ENCODE measurements at places on chromosomes 13 and 19. TPM values are rescaled to one million over a fixed set of nuclear protein-coding genes. Genes with fewer than 3 reads are reported as not detected.

DNA sequence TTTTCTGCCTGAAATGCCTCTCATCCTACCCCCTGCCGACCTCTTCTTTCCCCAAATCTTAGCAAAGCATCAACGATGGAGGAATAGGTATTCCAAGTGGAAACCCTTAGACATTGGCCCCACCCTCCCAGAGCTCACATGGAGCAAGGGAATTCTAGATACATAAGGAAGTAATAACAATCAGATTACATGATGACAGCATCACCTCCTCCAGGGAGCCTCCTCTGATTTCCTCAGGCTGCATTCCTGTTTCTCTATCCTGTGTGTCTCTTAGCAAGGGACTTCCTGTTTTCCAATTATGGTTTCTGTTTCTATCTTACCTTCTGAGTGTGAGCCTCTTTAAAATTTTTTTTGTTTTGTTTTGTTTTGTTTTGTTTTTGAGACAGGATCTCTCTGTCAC is 246.6 kb downstream of the TSHZ3 start:
- H3K27ac ChIP-seq: no peak overlapping the region
- no peak overlapping the region for H3K4me3 ChIP-seq
- H3K4me1 ChIP-seq: no peaks in the 10 kb centered on the region
- DNase-seq: no peak

DNA sequence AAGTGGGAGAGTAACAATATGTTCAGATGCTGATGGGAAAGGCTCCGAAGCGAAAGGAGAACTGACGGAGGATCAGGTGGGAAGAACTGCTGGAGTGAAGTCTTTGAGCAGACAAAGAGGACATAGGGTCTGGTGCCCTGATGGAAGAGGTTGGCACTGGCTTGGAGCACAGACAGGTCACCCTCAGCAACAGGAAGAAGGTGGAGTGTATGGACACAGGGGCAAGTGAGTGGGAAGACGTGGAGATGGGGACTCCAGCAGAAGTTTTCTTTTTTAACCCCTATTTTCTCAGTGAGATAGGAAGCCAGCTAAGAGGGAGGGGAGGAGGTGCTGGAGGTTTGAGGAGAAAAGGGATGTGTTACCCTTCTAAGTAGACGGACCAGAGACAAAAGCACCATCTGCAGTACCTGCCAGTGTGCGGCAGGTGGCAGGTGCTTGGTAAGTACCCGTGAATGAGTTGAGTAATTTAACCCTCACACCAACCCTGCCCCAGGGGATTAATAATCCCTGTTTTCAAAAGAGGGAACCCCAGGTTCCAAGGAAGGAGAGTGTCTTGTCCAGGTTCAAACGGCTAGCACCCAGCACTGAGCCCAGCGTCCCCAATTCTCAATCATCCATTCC is 11.2 kb downstream of the HAS1 start:
- H3K4me3 ChIP-seq: no peak overlapping the region
- no peaks in the 10 kb centered on the region for H3K4me1 ChIP-seq
- peaks cover 4% of the 10 kb centered on the region for H3K27me3 ChIP-seq
- H3K36me3 ChIP-seq: no peaks in the 10 kb centered on the region
- H3K27ac ChIP-seq: no peak overlapping the region

DNA sequence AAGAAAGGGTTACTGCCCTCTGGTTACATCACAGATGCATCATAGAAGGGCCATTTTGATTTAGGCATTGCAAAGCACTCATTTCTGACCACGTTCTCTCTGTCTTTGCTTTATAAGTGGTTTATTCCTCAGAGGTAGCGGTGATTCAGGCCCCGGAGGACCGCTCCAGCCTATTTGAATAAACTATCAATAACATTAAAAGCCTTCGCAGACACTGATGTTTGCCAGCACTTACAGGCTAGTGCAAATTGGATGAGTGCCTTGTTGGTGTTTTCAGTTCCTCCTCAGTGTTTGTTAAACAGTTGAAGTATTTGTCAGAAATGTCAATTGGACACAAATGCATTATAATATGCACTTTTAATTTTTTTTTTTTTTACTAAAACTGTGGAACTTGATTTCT is 120.2 kb downstream of the RXFP2 start:
- no peaks in the 10 kb centered on the region for H3K36me3 ChIP-seq
- H3K27me3 ChIP-seq: no peaks in the 10 kb centered on the region
- H3K4me3 ChIP-seq: no peak overlapping the region
- no peak overlapping the region for H3K27ac ChIP-seq
- H3K4me1 ChIP-seq: no peaks in the 10 kb centered on the region
- no peak for DNase-seq

GRCh38 chr13:113050734-113051431 is 54.7 kb upstream of the F7 start:
- H3K36me3 ChIP-seq: peaks cover 16% of the 10 kb centered on the region
- H3K27ac ChIP-seq: no peak overlapping the region
- H3K4me3 ChIP-seq: no peak overlapping the region
- peak; percentile 35 for DNase-seq
- H3K4me1 ChIP-seq: no peaks in the 10 kb centered on the region
- peaks cover 4% of the 10 kb centered on the region for H3K27me3 ChIP-seq

- H3K27ac ChIP-seq: no peak within 1 kb of the TSS
- DNase-seq: no peak
- peaks cover 14% of the 10 kb centered on the region for H3K27me3 ChIP-seq
- no peak within 1 kb of the TSS for H3K4me3 ChIP-seq
- H3K36me3 ChIP-seq: no peaks in the 10 kb centered on the region
- H3K4me1 ChIP-seq: no peaks in the 10 kb centered on the region
These were observed at the start of gene CYP4F8 for GRCh38 chr19:15614507-15615379. TSS of gene CYP4F8 (plus strand) at chr19:15615218. CDS start at chr19:15615617, 399 bp downstream.

ZNF586 gene
- total RNA-seq: 21.8 TPM

DNA sequence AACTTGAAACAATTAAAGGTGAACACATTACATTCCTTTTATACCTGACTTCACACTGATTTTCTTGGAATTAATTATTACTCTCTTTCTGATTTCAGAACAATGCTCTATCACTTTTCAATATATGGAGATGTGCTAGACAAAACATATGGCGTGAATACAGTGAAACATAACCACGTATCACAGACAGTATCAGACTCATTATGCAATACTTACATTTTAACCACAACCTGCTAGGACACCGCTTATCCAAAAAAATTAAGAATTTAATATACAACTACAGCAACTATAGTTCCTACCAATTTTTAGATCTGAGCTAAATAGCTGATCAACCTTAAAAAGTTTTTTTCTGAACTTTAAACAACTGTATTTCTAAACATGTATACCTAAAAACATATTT is 9.9 kb downstream of the HSPH1 start:
- H3K36me3 ChIP-seq: peaks cover 100% of the 10 kb centered on the region
- no peak overlapping the region for H3K27ac ChIP-seq
- H3K4me1 ChIP-seq: peaks cover 8% of the 10 kb centered on the region
- no peak overlapping the region for H3K4me3 ChIP-seq
- no peaks in the 10 kb centered on the region for H3K27me3 ChIP-seq

IFNL1 gene
- total RNA-seq: not detected

- DNase-seq: no peak
- H3K4me1 ChIP-seq: no peaks in the 10 kb centered on the region
- peaks cover 23% of the 10 kb centered on the region for H3K27me3 ChIP-seq
These were observed 3.6 kb upstream of the PRODH2 start for GRCh38 chr19:35816262-35816661.

- H3K4me1 ChIP-seq: peaks cover 15% of the 10 kb centered on the region
- no peaks in the 10 kb centered on the region for H3K36me3 ChIP-seq
- DNase-seq: no peak
- peaks cover 33% of the 10 kb centered on the region for H3K27me3 ChIP-seq
These were observed 2.0 kb downstream of the NRTN start for GRCh38 chr19:5806905-5807304.

Data from lower lobe of right lung (tissue), 2 donors.